ENCODE measurements at places on chromosomes 5 and 9.

GRCh38 chr5:149707097-149707496 lies 23.0 kb upstream of the PPARGC1B start:
- DNase-seq: no peak

DNA sequence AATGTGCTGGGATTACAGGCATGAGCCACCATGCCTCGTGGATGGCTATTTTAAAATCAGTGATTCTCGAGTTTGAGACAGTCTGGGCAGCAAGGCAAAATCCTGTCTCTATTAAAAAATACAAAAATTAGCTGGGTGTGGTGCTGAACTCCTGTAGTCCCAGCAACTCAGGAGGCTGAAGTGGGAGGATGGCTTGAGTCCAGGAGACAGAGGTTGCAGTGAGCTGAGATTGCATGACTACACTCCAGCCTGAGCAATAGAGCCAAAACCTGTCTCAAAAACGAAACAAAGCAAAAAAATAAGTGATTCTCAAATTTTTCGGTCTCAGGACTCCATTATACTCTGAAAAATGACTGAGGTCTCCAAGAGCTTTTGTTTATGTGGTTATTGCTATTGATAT lies 47.9 kb upstream of the HSPA9 start:
- no peak for DNase-seq

DNA sequence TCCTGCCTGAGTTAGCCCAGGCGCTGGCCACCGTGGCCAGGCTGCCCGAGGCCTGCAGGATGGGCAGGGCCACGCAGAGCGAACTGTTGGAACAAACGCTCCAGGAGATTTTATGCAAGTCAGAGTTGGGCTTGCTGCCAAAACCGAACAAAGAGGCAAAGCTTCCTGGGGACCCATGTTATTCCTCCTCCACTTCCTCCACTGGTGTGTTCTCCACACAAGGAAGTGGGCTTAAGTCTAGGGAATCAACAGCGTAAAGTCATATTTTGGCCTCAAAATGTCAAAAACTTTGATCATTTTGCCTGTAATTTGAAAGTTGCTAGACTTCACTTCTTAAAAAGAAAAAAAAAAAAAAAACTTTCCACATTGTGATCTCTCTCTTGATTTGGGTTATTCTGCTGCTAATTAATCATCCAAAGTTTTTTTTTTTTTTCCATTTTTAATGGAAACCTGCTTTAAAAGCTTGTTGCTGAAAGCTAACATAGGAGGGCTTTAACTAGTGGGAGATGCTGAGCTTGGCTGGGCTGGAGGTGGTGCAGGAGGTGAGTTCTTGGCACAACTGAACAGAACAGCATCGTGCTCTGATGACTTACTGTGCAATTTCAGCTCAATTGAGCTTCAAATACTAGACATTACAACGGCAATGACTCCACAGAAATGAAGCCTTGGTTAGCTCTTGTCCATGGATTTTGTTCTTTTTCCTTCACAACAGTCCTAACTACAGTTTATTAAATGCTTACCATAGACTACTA lies 73.0 kb downstream of the PTPDC1 start:
- DNase-seq: no peak

- DNase-seq: no peak
These were observed 16.8 kb upstream of the TCOF1 start for GRCh38 chr5:150340614-150341255.

DNA sequence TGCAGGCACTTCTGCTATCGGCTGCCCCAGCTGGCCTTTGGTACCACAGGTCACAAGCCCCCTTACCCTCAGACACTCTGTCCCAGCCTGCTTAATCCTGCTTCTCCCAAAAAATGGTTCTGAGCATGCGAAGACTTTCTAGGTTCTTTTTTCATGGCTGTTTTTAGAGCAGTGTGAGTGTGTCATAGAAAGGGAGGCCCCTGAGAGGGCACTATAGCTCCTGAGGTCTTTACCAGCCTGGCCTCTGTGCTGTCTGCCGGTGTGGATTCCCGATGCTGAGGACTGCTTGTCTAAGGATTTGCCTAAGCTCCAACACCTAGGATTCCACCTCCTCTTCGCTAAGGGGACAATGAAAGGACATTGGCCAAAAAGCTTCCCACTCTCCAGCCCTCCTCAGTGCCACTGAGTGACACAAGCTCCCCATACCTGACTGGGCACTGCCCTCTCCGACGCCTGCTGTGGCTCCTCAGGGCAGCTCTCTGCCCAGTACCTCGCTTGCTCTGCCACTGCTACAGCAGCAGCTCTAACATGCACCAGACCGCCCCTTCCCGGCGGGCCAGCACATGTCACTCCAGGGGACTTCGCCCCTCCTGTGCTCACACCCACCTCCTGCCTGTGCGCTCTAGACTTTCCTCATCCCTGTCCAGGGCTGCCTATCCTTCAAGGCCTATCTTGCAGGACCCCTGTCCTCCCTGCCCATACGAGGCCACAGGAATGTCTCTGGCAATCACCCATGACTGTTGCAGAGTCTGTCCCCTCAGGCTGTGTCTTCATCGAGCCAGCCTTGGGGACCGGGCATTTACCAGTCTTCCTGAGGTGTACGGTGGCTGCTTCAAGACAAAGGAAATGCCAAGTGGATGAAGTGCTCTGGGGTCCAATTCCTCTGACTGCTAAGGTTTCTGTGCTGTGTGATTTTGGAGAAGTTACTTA lies 21.0 kb downstream of the MACROH2A1 start:
- no peak for DNase-seq

GRCh38 chr5:159094745-159095144 lies 5.0 kb downstream of the EBF1 start:
- peak; percentile 23 for DNase-seq

DNA sequence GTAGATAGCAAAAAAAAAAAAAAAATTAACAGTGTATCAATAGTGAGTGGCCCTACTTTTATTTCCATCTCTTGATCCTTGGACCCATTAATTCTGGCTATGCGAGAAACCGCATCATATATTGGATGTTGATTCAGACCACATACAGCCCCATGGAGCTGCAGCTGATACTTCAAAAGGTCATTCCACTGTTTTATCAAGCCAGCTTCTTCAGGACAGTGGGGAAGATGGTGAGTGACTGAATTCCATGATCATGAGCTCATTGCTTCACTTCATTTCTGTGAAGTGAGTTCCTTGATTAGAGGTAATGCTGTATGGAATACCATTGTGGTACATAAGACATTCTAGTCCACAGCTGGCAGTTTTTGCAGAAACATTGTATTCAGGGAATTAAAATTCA lies 222.9 kb upstream of the MEF2C start:
- no peak for DNase-seq

- DNase-seq: no peak
These were observed 6.6 kb downstream of the ISL1 start for GRCh38 chr5:51389577-51390463.

DNA sequence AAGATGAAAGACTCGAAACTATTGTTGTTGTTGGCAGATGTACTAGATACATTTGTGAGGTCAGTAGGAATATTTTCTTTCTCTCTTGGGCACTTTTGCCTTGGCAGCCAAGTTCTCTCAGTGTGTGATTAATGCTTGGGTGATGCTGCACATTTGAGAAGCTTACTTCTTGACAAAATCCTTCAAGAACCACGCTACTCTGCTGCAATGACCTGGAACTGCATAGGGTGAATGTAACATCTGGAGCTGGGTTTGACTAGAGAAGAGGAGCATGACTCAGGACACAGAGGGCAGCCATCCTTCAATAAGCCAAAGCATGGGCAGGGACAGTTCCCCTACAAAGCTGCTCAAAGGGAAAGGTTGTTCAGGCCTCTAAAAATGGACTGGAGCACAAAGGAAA lies 75.5 kb upstream of the PUM3 start:
- no peak for DNase-seq

DNA sequence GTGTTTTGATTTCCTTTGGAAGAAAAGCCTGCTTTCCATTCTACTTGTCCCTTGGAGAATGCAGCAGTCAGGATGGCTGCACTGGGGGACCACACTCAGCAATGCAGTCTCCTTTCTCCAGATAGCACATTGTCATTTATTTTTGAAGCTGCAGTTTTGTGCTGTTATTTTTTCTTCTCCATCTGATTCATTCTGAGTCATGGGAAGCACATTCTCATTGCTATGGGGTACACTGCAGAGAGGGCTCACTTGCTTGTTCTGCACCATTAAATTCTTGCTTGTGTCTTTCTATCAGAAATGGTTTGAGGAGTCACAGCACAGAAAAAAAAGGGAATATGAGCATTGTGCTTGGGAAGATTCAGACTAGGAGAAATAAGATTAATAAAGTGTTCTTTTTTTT lies 39.7 kb upstream of the POC5 start:
- no peak for DNase-seq

GRCh38 chr5:1746371-1747078 lies 53.1 kb downstream of the MRPL36 start:
- no peak for DNase-seq

DNA sequence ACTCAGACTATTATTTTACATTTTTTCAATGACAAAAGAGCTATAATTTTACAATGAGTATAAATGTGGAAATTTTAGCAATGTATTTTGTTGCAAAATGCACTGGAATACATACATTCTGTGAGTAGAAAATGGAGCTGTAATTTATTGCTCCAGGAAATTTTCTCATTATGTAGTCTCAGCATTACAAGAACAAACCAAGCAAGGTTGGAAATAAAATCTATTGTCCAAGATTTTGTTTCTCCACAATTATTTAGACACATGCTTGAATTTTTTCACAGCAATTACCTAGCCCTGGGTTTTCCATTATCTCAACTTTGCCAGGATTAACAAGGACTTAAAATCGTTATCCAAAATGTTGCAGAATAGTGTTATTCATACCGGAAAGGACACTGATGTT lies 820.1 kb downstream of the CDH12 start:
- DNase-seq: no peak

- no peak for DNase-seq
These were observed 112.5 kb downstream of the HAPLN1 start for GRCh38 chr5:83608122-83608521.

DNA sequence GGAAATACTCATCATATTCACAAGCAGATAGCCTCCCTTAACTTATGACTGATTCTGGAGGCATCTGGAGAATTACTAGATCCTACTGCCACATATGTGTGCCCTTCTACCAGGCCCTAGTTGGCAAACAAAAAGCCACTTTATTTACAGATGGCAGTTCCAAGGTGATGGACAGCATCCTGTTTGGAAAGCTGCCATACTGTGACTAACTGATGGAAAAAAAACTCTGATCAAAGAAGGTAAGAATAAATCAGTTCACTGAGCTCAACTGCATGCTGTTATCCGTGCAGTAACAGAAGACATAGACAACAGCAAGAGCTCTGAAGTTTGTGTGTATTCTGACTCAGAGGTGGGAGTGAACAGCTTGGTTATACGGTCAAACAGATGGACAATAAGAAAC lies 279.8 kb upstream of the POU5F2 start:
- no peak for DNase-seq

- DNase-seq: no peak
These were observed 19.1 kb upstream of the SLC31A2 start for GRCh38 chr9:113131689-113132151.

DNA sequence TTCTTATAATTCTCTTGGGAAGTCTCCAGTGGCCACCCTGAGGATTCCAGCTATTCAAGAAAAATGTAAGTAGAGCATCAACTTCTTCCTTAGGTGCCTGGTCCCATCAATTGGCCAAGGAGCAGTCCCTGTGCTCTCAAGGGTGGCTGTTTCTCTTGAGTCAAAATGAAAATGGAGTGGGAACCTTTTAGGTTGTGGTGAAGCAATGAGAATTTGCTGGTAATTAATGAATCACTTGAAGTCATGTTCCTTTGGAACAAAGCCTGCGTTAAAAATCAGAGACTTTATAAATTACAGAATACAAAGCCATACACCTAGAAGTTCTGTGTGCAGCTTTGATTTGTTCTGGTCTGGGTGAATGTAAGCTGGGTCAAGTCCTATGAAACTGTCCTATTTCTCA lies 48.9 kb downstream of the IL31RA start:
- DNase-seq: no peak

DNA sequence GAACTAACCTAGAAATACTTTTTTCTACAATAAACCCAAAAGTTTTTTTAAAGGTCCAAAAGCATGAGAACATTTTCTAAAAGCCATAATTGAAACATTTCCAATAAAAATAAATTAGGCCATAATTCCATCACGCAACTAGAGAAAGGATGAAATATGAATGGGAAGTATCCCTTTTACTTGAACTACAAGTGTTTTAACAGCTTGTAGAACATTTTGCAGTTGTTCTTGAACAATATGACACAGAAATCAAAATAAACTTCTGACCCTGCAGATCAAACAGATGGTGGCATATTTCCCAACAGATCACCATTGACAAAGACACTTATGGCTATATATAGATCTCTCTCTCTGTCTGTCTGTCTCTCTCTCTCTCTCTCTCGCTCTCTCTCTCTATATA lies 624.4 kb downstream of the PSAT1 start:
- no peak for DNase-seq

- no peak for DNase-seq
These were observed 276.0 kb upstream of the DAP start for GRCh38 chr5:11037080-11037479.

DNA sequence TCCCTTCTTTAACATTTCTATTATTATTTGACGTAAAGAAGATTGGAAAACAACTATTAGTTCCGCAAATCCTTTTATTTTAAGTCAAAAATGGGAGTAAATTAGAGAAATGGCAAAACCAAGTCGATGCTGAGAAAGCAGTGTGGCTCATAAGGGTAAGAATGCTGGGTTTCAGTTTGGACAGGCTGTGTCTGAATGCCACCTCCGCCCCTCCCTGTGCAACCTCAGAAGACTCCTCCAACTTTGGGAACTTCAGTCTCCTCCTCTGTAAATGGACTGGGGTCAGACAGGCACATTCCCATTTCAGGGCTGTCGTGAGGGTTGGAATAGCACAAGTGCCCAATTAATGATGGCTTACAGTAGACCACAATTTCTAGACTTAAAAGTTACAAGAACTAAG lies 154.0 kb downstream of the GABBR2 start:
- DNase-seq: no peak

DNA sequence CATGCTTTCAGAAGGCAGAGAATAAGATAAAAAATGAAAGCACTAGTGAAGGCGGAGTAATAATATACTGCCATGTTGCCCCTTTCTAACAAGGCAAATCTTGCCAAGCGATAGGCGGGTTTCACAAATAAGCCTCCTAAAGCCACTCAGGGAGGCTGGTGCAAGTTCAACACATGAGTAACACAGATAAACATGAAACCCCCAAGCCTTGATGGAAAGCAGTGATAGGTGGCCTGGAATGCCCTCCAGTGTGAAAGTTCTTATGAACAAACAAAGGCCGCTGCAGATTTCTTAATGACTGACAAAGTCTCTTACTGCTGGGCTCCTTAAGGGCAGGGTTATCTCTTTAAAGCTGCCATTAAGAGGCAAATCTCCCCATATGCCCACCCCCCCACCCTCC lies 154.7 kb downstream of the ZDHHC21 start:
- DNase-seq: no peak

GRCh38 chr9:75644649-75645048 lies 245.8 kb upstream of the PCSK5 start:
- DNase-seq: no peak

GRCh38 chr5:61327760-61328753 lies 4.0 kb upstream of the ZSWIM6 start:
- DNase-seq: no peak

GRCh38 chr5:94749042-94749441 lies 130.6 kb downstream of the SLF1 start:
- DNase-seq: no peak

All from stimulated activated CD8-positive, alpha-beta memory T cell treated with anti-CD3 and anti-CD28 coated beads, Interleukin-7, amount 100 ng/mL, for 48 hours (primary cell).